Panc1 (cell line): ENCODE measurements at places on chromosomes 2 and 18.

DNA sequence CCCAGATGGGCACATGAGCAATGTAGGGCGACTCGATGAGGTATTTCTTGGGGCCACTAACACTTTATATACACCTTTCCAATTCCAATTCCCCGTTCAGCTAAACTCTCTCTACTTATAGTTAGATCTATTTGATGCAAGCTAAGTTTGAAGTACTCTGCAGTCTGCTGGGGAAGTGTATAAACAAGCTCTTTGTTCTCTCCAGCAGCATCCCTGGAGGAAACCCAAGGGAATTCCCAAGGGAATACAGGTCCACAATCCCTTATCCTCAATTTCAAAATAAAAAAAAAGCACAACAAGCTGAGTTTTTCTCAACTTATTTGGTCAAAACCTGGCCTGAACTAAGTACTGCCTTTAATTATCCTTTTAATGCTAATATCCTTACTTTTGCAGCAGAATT is 433.3 kb downstream of the NBAS start:
- DNase-seq: no peak

DNA sequence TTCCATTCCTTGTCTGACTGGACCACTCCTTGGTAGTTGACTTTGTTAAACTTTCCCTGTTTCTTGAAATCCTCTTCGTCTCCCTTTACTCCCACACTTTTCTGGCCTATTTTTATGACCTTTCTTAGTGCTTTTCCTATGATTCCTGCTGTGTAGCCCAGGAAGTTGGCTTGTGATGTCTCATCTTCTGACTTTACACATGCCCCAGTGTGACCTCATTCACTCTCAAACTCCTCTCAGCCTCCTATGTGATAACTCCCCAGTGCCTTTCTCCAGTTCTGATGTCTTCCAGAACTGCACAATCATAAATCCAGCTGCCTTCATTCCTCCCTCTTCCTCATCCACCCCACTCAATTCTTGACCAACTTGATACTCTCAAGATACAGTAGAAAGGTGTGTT is 407.6 kb downstream of the TGIF1 start:
- DNase-seq: no peak

- DNase-seq: no peak
Measured at GRCh38 chr18:61203151-61203550, 130.1 kb upstream of the CDH20 start.

- DNase-seq: no peak
Measured at GRCh38 chr2:20190170-20190569, 34.8 kb downstream of the SDC1 start.

DNA sequence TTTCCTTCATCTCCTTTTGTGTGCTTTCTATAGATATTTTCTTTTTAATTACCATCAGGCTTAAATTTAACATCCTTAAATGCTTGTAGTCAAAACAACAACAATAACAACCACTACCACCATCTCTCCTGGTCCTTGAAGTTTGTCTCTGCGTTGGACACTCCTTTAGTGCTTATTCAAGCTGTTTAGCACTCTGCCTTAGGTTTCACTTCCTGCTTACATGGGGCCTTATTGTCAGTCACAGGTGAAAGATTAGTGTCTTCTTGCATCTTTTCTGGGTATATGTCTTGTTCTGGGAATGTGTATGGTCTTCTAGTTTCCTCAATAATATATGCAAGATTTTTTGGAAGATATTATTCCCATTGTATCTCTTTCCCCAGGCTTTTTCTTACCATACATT is 240.1 kb upstream of the NXPH2 start:
- no peak for DNase-seq

DNA sequence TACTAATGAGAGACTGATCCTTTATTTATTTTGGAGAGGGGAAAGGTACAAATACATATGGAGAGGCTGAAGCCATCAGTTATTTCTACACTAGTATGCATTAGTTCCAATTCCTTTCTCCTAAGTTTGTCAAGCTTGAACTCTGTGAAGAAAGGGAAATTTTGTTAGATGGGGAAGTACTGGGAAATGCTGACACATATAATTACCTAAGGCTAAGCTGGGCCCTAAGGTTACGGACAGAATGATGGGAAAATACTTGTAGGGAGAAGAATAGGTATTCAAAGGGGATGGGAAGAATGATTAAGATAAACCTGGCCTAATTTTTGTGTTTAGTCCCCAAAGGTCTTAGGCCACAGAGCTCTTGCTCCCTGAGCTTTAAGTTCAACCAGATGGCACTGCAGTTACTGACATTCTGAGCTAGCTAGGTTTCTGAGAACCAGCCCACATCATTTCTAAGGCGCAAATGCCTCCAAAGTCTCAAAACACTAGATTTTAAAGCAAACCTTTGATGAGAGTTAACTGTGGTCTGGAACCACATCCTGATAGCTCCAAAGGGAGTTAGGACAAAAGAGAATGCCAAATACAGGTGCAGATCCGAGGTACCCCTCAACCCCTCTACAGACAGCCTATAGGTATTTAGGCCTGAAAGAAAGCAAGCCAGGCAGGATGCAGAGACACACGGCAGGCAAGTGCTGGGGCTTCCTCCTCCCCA is 2.7 kb downstream of the TMEM163 start:
- no peak for DNase-seq

DNA sequence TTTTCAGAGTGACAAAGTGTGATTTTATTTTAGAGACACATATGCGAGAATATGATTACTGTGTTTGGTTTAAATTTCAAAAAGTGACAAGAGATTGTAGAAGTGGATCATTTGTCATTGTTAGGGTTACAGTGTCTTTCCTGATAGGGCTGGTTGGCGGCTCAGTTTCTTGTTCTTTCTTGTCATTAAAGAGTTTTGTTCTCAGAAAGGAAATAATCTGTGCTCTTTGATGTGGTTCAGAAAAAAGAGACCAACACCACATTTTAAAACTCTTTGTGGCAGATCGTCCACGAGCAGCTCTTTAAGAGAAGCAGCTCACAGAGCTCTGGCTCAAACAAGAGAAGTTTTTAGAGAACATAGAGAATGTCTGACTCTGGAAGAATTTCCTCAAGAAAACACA is 45.6 kb upstream of the ZNF532 start:
- DNase-seq: no peak

- no peak for DNase-seq
Measured at GRCh38 chr2:40445467-40445866, 6.4 kb downstream of the SLC8A1 start.

- DNase-seq: no peak
Measured at GRCh38 chr2:63681896-63682295, 93.1 kb downstream of the MDH1 start.

GRCh38 chr2:180952082-180952481 is 28.3 kb upstream of the UBE2E3 start:
- DNase-seq: no peak

GRCh38 chr2:86487062-86487461 is 45.9 kb downstream of the KDM3A start:
- DNase-seq: no peak

DNA sequence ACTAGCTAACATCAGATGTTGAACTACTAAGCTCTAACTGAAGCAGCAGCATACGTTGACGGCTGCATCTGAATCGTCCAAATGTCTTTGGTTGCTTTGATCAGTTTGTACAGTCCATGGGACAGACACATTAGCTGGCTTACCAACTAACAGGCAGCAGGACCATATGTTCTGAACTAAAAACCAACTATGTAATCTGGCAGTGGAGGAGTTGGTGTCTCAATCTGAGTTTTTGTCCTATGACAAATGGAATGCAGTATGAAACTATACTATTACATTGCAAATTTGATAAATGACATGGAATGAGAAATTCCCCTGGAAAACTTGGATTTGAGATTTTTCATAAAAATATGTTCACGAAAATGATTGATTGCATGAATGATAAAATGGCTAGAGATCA is 79.5 kb downstream of the EPHA4 start:
- no peak for DNase-seq

- no peak for DNase-seq
Measured at GRCh38 chr2:118670276-118670675, 177.2 kb downstream of the EN1 start.
